ENCODE measurements at places on chromosomes 2 and 18. TPM values are rescaled to one million over a fixed set of nuclear protein-coding genes. Genes with fewer than 3 reads are reported as not detected.

CCDC93 gene
- total RNA-seq = 34.8 TPM

DSC2 gene
- total RNA-seq = 12.2 TPM

ZBTB7C gene
- total RNA-seq = 13.3 TPM

SOX11 gene
- total RNA-seq = not detected

KANSL1L gene
- 48.5 TPM for total RNA-seq

FBXO41 gene
- total RNA-seq = 1.8 TPM

IL36RN gene
- total RNA-seq = not detected

LOXHD1 gene
- 1.7 TPM for total RNA-seq

RBMS1 gene
- 133 TPM for total RNA-seq

MRPL33 gene
- total RNA-seq = 109 TPM

- DNase-seq = no peak
These were observed 78.7 kb downstream of the RAB3GAP1 start for GRCh38 chr2:135130751-135131150.

DNA sequence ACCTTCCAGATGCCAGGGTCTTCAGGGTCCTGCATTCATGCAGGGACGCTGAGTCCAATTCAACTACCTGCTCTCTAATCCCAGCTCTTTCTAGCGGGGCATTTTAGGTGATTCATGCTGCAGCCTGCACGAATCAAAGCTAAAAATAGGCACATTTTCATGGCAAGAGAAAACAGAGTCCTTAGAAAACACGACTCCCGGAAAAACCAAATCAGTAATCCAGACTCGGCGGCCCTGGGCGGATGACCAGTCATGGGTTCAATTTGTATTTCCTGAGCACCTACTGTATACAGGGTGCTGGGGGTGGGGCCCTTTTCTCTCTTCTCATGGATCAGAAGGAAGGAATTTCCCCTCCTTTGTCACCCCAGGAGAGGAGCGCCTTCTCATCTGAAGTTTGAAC is 64.4 kb downstream of the LONRF2 start:
- no peak for DNase-seq

GRCh38 chr18:70454704-70455322 is 166.0 kb downstream of the SOCS6 start:
- DNase-seq = no peak

GRCh38 chr2:145325485-145325884 is 805.6 kb upstream of the ZEB2 start:
- DNase-seq = no peak

- DNase-seq = no peak
These were observed 144.7 kb upstream of the CTNNA2 start for GRCh38 chr2:79368116-79368630.

- DNase-seq = no peak
These were observed 327.7 kb downstream of the SUCLG1 start for GRCh38 chr2:84131278-84131830.

DNA sequence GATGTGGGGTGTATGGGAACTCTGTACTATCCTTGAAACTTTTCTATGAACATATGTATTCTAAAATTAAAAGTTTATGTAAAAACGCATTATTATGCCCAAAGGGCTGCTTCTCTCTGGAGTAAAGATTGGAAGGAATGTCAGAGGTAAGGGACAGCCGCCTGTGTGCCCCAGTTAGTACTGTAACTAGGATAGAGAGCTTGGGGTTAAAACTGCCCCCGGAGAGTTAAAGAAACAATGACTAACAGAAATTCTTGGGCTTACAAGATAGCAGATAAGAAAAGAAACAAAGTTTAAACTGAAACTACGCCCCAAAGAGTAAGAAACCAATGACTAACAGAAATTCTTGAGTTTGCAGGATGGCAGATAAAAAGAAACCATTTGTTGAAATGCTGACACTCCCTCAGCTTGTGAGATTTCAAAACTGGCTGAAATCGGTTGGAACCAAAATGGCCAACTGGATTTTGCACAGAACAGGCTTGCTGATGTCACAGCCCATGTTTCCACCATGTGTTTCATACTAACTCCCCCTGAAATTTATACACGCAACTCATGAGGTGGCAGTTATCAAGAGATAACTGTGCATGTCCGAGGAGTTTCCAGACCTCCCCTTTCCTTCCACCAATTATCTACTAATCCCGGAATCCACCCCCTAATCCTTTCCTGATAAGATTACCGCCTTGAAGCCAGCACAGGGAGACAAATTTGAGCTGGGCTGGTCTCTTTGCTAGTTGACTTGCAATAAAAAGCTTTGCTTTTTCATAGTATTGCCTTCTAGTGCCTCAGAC is 8.7 kb upstream of the TXNDC2 start:
- DNase-seq = no peak

DNA sequence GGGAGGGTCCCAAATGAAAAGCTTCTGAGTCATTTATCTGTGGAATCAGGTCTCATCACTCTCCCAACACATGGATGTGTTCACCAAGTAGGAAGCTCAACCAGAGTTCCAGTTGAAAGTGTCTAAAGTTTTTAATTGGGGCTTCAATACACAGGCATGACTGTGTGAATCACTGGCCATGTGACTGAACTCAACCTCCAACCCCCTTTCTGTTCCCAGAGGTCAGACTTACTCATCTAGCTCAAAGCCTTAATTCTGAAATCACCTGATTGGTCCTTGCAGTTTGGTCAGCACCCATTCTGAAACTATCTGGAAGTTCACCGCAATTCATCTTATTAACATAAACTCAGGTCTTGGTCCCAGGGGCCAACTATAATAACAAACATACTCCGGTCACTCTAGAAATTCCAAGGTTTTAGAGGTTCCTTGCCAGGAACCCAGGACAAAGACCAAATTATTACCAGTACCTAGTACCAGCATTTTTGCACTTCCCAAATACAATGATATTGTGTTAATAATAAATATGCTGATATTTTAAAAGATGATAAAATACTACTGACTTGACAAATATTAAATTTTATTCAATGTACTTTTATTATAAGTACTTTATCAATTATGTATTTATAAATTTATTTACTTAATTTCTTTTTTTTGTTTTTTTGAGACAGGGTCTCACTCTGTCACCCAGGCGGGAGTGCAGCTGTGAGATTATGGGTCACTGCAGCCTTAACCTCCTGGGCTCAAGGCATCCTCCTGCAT is 10.7 kb upstream of the RBM45 start:
- DNase-seq = no peak

DNA sequence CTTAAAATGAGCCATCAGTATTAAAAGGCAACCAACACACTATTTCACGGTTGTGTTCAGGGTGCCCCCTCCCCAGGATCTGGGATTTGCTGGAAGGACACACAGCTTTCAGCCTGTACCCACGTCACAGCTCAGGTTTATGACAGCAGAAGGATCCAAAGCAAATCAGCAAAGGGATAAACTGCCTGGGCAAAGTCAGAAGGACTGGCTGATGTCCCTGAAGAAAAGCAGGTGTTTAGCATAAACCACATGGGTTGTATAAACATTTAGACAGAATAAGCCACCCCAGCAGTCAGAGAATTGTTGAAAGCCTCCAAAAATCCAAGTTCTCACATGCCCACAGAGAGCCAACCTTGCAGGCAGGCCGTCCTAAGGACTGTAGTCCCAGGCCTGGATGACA is 63.9 kb downstream of the CD226 start:
- no peak for DNase-seq

DNA sequence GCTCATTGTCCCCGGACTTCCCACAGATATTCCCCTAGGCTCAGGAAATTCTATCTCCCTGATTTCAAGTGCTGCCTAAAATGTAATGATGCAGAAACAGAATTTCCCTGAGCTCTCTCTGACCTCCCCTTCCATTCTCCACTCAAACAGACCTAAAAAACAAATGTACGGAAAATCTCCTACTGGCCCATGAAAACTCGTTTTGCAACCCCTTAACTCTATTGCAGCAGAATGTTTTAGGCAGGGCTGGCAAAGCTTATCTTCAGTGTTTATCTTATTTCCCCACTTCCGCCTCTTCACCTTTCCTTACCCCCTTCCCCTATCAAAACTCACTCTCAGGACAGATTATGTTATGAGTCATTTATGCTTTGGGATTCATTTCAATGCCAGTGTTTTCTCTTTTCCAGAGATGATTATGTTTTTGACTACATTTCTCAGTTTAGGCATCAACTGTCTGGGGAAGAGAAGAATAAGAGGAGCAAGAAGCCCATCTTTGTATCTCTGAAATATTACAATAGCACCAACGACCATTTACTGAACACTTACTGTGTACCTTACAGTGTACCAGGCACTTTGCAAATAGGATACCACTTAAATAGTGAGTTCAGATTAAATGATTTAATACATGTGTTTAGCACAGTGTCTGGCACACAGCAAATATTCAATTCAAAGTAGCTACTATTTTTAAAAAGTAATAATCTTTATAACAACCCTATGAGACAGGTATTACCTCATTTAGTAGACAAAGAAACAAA is 53.9 kb upstream of the STPG4 start:
- DNase-seq = no peak

GRCh38 chr18:79805211-79805887 is 7.6 kb downstream of the KCNG2 start:
- no peak for DNase-seq

DNA sequence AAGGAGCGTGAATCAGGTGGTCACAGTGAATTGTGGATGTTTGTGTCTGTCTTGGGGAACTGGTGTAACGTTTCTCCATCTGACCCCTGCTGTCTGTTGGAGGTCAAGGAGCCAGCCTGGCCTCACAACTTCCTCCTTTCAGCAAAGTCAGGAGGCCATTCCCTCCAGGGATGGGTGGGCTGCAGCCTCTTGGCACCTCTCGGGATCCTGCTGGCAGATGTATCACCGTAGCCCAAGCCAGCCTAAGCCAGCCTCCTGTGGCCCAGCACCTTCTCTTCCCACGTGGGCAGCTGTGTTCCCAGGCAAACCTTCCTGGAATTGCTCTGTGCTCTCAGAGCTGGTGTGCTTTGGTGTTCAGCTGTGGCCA is 30.5 kb downstream of the HPCAL1 start:
- no peak for DNase-seq

DNA sequence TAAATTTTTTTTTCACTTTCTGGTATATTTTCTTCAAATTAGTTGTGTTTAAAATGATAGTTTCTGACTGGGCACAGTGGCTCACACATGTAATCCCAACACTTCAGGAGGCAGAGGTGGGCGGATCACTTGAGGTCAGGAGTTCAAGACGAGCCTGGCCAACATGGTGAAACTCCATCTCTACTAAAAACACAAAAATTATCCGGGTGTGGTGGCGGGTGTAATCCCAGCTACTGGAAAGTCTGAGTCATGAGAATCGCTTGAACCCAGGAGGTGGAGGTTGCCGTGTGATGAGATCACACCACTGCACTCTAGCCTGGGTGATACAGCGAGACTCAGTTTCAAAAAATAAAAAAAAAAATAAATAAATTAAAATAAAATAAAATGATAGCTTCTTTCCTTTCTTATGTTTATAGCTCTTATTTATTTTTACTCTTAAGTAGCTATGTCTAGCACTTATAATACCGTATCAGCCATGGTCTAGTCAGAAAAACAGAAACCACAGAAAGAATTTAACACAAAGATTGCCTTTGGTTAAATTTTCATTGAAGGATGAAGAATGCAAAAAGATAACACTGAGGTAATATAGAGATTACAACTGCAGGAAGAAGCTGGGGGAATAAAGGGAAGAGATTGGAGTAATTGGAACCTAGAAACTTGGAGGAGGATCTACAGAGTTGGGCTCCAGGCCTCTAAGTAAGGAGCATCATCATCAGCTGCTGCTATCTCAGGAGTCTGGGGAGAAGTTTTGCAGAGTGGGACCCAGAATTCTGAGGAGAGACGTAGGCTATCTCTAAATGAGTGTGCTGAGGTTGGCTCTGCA is 54.7 kb upstream of the MBOAT2 start:
- DNase-seq = no peak

DNA sequence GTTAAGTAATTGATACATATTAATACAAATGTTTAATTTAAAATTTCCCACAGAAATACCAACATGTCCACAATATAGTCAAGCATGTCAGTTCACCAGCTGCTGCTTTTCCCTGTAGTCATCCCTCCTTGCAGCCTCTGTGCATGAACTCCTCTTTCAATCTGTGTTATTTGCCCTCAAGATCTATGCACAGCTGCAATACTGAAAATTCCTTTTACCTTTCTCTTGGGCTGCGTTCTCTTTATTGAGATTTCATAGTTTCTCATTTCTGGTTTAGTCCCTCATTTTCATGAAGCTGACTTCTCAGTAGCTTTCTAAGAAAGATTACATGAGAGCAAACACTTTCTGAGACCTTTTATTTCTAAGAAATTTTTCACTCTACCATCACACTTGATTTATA is 464.9 kb downstream of the PARD3B start:
- DNase-seq = no peak

GRCh38 chr2:58930537-58930936 is 689.4 kb upstream of the FANCL start:
- DNase-seq = no peak

GRCh38 chr2:95030496-95030895 is 5.0 kb downstream of the MAL start:
- no peak for DNase-seq

GRCh38 chr2:222404151-222404905 is 20.0 kb upstream of the SGPP2 start:
- DNase-seq = no peak

GRCh38 chr18:32032609-32033008 is 14.0 kb downstream of the RNF125 start:
- DNase-seq = no peak

- no peak for DNase-seq
These were observed 37.3 kb upstream of the LNPK start for GRCh38 chr2:176039375-176039774.

Data from omental fat pad (tissue), 4 donors.